ENCODE measurements at places on chromosomes 1 and 21.

GRCh38 chr1:37465593-37466517 is 8.5 kb upstream of the ZC3H12A start:
- no peak for DNase-seq

DNA sequence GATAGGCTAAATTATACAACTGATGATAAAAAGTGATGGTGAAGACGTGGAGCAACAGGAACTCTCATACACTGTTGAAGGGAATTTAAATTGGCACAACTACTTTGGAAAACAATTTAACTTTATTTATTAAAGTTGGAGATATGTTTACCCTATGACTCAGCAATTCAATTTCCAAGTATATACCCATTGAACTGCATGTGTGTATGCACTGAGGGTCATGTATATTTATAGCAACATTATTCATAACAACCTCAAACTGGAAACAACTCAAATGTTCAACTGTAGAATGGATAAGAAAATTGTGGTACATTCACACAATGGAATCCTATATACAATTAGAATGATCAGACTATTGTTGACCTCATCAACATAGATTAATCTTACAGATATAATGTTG is 16.5 kb upstream of the BCAS2 start:
- DNase-seq, result no peak

DNA sequence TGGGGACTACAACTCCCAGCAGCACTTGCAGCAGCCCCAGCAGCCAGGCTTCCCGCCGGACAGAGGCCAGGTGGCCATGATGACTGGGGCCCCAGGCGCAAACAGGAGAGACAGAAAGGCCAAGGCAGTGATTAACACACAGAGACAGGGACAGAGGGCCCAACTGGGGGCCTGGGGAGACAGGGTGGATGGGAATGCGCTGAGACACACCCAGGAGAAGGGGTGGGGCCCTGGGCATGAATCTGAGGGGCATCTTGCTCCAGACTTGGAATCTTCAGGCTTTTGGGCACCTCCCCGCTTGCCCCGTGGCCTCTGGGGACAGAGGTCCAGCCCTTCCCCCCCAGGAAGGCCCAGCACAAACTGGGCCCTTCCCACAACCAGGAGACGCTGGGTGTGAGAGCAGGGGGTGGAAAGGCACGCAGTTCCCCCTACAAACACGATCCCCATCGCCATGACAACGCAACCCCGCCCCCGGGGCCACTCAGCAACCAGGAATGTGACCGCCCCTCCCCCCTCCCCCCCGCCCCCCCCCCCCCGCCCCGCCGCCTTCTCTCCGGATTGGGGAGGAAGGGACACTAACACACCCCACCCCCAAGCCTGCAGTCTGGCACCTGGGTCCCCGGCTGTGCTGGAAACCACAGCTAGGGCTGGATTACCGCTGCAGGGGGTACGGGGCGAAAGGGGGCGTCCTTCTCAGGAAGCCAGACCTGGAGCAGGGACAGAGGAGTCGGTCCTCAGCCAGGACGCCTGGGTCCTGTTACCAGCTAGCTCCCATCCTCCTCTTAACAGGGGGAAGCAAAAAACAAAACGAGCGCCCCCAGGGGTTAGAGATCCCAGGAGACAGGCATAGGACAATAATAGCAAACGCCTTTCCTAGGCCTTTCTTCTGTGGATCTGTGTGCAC is 4.5 kb downstream of the HDGF start:
- DNase-seq, result peak; percentile 62

DNA sequence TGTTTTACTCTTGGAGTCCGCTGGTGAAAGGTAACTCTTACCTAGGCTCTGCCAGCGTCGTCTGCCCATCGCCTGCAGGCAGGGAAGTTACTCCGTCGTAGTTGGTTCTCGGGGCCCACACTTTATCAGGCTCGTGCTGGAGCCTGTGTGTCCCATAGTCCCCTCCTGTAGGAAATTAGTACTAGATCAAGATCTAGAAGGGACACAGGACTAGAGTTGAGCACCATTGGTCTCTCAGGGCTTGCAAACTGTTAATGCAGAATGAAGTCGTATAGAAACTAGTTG is 940 bp downstream of the SRRM1 start:
- DNase-seq, result no peak

DNA sequence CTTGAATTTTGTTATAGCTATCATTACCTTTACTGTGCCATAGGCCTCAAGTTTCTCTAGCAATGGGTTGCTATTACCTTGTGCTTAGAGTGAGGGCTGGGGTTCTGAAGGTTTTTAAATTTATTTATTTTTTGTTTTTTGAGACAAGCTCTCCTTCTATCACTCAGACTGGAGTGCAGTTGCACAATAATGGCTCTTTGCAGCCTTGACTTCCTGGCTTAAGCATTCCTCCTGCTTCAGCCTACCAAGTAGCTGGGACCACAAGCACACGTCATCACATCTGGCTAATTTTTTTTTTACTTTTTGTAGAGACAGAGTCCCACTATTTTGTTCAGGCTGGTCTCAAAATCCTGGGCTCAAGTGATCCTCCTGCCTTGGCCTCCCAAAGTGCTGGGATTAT is 41.5 kb downstream of the SNX27 start:
- no peak for DNase-seq
